ENCODE measurements at places on chromosomes 13 and 19.

- DNase-seq = no peak
These were observed 1.3 kb downstream of the APOC2 start for GRCh38 chr19:44947041-44947581.

DNA sequence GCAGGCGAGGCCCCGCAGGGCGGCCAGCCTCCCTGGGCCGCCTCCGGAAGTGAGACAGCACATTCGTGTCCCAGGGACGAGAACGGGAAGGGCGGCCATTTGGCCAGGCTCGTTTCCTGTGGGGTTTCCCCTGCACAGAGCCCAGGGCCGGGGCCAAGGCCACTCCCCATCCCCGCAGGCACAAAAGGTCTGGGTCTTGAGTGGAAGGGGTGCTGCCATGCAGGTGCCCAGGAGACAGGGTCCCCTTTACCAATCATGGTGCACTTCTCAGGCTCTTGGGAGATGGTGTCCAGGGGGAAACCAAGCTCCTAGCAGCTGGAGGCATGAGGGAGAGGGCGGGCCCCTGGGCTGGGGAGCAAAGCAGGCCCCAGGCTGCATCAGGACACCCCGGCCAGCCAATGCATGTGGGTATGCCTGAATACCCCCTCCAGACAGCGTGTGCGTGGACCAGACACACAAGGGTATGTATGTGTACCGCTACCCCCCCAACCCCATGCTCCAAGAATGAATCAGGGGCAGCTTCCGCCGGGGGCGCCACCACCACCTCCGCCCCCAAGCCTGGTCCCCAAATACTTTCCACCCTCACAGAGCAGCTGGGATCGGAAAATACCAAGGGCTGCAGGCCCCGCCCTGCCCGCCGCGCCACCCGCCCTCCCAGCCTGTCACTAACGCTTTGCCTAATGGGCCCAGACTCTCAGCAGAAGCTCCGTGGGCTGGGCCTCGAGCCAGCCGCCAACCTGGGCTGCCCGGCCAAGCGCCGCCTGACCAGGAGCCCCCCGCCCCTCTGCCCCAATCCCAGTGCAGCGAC, 37.6 kb upstream of the NANOS3 start:
- no peak for DNase-seq

- DNase-seq = no peak
These were observed 32.2 kb downstream of the SLC10A2 start for GRCh38 chr13:103033999-103034398.

GRCh38 chr19:13051557-13052165, 51.0 kb downstream of the LYL1 start:
- DNase-seq = peak; percentile 66

DNA sequence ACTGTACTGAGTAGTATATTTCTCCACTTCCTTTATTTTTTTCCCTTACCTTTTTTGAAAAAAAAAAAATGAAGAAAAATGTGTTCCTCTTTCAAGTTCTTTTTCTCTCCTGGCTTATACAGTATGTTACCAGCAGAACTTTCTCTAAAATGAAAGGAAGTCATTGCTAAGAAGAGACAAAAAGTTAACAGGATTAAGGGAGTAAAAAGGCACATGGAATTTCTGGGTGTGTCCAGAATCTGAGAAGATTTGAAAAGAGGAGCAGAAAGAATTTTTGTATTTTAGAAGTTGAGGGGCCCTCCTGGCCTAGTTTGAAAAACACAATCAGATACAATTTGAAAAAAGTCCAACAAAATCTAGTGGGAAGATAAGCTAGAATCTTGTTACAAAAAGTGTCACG, 21.0 kb upstream of the TRIM13 start:
- DNase-seq = no peak

DNA sequence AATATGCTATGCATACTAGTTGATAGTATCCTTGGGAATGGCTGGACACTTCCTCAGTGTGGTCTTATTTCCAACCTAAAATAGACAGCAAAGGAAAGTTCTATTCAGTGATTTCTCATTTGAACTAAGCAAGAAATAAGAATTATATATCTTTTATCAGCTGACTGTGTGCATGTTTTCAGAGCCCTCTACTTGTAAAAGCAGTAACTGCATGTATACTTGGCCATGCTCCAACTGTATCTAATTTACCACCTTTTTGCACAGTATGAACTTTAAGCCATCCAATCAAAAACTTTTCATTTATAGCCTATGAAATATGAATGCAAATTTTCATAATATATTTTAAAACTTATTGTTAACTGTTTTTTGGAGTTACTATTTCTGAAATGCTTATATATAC, 136.4 kb upstream of the PCDH9 start:
- no peak for DNase-seq

DNA sequence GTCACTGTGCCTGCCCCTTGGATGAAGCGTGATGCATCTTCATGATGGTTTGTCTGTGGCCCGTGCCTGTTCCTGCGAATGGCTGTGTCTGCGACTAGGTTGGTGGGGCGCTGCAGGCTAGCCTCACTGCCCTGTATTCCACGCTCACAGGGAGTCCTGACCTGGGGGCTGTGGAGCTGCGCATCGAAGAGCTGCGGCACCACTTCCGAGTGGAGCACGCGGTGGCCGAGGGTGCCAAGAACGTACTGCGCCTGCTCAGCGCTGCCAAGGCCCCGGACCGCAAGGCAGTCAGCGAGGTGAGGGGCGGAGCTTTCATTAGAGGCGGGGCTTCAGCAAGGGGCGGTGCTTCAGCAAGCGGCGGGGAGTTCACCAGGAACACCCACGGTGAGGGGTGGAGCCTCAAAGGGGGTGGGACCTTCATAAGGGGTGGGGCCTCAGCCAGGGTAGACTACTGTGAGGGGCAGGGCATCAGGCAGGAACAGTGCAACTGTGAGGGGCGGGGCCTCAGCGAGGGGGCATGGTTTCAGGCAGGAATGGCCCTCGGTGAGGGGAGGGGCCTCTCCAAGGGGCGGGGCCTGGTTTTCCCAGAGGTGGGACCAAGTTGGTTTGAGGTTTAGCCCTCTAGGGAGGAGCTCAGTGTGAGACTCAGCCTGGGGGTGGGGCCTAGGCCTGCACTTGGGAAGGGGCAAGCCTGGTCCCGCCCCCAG, 17.2 kb downstream of the PKN1 start:
- DNase-seq = no peak

DNA sequence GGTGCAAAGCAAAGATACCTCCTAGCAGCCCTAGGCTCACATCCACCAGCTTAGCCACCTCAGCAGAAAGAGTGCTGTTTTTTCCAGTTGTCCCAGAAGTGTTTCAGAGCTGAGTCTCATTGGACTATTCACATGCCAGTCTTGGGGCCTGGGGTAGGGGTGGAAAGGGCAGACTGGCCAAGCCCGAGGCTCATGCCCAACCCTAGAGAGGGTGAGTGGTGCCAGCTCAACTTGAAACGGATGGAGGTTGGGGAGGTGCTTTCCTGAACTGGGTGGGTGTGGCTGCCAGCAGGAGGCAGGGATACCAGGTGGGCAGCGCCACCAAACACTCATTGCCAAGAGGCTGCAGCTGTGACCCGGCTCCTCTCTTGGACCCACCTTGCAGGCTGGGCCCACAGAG, 116.9 kb downstream of the DPF1 start:
- DNase-seq = no peak

- DNase-seq = no peak
These were observed 511.1 kb downstream of the IRS2 start for GRCh38 chr13:109275139-109275745.

DNA sequence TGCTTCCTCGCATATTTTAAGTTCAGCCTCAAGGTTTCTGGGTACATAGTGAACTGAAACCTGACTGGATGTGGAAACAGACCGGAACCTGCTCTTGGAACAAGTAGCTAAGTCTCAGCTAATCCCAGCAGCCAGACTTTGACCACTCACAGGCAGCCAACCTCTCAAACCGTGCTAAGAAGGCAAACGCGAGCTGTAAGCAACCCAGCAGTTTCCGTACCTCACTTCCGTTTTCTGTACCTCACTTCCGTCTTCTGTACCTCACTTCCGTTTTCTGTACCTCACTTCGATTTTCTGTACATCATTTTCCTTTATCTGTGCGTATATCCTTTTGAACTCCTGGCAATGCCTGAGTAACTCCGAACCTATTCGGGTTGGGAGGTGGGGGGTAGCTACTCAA, 96.8 kb downstream of the SUCLA2 start:
- DNase-seq = no peak

GRCh38 chr19:566844-567243, 5.6 kb upstream of the BSG start:
- DNase-seq = no peak

Measured in progenitor cell of endocrine pancreas (in vitro differentiated cells).